CD4-positive, alpha-beta T cell treated with Interleukin-6 at 100 ng/mL for 8 hours (primary cell): ENCODE measurements at places on chromosomes 4 and X.

GRCh38 chr4:145521282-145521681 is 39.6 kb downstream of the SMAD1 start:
- DNase-seq = no peak

DNA sequence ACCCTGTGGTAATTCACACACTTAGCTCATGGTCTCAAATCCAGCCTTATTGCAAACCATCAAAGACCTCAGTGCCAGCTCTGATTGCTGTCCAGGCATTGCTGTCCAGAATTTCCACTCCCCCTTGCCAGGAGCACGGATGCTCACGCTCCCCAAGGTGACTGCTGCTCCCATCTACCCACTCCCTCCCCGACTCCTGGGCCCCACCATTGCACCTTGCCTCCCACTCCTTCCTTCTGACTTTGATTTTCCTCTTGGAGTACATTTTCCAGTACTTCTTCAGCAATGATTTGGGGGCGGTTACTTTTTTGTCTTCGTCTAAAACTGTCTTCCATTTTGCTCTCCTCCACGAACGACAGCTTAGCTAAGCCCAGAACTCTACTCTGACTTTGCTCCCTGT is 11.5 kb downstream of the ZFYVE28 start:
- DNase-seq = no peak

- no peak for DNase-seq
These were observed 272.9 kb upstream of the KLF3 start for GRCh38 chr4:38390969-38391545.

DNA sequence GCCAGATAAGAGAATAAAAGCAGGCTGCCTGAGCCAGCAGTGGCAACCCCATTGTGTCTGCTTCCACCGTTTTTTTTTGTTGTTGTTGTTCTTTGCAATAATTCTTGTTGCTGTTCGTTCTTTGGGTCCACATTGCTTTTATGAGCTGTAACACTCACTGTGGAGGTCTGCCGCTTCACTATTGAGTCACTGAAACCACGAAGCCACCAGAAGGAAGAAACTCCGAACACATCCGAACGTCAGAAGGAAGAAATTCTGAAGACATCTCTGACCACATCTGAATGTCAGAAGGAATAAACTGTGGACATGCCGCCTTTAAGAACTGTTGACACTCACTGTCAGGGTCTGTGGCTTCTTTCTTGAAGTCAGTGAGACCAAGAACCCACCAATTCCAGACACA is 110.5 kb downstream of the PCDH18 start:
- DNase-seq = no peak

DNA sequence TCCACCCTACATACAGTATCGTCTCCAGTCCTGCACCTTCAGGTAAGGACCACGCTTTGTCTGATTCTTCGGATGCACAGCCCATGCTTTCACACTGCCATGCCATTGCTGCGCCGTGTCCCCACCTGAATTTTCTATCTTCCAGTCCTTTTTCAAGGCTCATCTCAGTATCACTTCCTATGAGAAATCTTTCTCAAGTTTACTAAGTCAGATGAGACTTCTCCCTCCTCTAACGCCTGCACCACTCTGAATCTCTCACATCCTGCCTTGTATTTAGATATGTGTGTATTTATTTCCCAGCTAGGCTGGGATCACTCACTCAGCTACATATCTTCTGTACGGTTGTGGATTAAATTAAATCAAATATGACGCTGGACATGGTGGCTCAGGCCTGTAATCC is 116.8 kb downstream of the SMIM20 start:
- DNase-seq = no peak

DNA sequence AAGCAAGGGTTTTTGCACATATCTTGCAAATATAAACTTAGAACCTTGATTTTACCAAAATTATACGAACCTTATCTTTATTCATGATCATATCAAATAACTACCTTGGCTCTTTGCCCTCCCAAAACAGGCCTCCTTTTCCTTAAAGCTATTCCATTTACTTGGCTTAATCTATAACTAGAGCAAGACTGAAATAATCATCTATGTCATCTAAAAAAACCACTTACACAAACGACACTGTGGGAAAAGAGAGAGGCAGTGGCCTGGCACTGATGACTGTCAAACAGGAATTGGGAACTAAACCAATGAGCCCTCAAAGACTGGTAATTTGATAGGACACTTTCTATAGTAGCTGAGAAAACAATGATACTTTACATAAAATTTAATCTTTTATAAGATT is 11.7 kb upstream of the PTPN13 start:
- DNase-seq = no peak

DNA sequence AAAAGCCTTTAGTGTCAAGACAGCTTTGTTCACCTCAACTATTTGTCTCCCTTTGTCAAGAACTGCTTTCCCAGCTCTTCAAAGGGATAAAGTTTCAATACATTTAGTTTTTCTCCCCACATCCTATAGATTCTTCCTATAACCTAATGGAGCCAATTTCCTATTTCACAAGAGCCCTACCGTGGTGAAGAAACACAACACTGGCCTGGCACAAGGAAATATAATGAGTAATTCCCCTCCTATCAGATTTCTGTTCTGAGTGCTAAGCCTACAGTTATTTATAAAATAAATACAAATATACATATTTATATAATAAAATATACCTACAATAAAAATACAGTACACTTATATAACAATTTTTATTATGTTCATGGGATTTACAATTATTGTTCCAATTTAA is 89.9 kb downstream of the SHISA3 start:
- no peak for DNase-seq

DNA sequence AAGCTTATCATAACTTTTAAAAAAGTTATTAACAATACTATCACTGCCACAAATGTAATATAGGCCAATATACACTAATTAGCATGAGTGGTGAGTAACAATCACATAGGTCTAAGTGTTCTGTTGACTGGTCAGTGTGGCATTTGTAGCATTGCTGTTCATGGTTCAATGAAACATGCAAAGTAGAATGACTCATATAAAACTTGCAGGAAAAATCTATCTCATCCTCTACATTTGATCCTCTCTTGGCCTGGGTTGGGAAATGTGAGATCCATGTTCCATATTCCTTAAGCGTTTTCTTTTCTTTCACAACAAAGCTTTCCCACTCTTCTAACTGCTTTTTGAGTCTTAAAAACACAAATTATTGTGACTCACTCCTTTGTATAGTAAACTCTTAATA is 1418.7 kb downstream of the FSTL5 start:
- DNase-seq = no peak

DNA sequence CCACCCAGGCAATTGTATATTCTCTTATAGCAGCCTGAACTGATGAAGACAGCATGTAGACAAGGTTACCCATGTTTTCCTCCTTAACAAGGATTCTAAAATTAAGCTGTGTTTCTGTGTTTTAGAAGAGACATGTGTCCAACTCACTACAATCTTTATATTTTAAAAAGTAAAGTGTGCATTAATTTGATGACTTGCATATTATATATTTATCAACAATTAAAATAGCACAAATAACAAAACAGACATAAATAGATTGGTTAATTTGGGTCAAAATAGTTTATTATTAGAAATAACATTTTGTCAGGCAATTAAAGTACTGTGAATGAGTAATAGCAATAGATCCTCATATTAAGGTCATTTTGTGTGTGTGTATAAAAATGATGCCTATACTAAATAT is 357.1 kb downstream of the PDGFC start:
- DNase-seq = no peak
